GM19239 (cell line): ENCODE measurements at places on chromosomes 3 and 15.

- no peak for DNase-seq
These were observed 43.6 kb downstream of the RASA2 start for GRCh38 chr3:141530415-141530768.

- DNase-seq: no peak
These were observed 55.3 kb upstream of the LEKR1 start for GRCh38 chr3:156770699-156771414.

GRCh38 chr15:93217343-93217742, 128.3 kb upstream of the RGMA start:
- no peak for DNase-seq

DNA sequence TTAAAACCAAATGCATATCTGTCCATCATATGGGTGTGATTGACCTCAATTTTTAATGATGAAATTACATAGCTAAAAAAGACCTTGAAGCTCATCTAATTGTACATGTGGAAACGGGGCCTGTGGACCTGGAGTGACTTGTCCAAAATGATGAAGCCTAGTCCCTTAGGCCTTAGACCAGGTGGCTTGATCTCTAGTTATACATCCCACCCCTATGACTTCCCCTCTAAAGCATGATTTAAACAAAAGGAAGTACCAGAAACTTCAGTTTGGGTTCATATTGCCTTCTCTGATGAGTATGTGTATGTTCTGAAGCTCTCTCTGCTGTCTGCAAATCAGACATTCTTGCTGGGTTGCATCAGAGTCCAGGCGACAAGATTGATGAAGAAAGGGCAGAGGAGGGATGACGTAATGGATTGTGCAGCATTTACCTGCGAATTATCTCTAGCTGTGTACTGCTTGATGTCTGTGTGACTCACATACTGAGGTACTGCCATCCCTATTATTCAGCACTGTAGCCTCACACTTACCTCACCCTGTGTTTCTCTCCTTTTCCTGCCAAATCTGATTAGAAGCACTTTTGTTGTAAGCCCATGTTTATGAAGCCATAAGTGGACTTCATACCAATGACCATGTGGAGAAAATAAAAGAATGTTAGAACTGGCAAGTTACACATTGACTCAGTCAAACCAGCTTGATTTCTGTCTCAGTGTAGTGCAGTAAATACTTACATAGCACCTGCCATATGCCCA, 111.5 kb downstream of the FILIP1L start:
- DNase-seq: no peak

- peak; percentile 67 for DNase-seq
These were observed 34.3 kb downstream of the IRAK2 start for GRCh38 chr3:10198761-10199649.

GRCh38 chr15:88433046-88433685, 34.0 kb downstream of the MRPL46 start:
- no peak for DNase-seq

DNA sequence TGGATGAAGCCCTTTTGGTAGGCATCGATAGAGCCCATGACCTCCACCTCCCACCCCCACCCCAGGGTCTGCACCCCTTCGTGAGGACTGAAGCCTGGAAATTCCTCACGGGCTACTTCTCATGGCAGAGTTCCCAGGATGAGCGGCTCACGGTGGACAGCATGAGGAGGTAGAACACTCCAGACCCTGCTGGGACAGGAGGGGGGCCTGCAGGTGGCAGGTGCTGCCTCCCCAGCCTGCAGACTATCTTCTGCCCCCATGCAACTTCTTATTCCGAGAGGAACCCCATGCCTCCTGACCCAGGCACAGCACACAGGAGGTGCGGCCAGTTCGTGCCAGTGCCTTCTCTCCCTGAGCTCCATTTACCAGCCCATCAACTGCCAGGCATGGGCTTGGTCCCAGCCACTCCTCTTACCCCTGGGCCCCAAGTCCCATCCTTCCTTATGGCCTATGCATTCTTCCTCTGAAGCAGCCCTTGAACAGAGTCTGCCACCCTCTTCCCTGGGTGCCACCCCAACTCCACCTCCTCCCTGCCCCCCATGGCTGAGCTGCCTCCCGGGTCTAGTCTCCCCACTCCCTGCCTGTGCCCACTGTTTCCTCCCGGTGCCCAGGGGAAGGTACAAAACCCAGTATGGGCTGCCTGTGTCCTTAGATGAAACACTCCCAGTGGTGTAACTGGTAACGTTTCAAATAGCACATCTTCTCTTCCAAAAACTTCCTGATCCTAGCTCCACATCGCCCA, 8.4 kb downstream of the TBC1D21 start:
- no peak for DNase-seq

DNA sequence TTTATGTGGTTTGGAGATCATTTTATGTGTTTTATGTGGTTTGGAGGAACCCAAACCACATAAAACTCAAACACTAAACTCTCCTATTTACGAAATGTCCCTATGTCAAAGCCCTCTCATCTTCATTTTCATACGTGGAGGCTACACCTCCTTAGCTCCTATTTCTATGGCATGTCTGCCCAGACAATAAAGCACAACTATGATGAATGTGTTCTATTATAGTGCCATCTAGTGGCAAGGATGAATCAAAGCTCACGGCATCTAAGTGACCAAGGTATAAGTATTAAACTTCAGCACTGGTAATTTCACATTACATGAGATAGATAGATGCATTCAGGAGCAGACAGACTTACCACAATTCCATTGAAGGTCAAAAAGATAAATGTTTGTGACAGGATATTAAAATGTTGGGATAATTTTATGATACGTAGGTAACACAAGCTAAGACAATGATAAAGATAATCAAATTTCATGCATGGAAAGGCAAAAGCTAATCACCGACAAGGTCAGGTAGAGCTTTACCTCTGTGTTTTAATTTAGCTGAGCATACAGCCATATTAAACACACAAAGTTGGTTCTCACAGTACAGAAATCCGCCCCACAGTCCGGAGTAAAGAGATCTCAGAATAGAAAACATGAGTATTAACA, 130.6 kb upstream of the FHIT start:
- peak; percentile 30 for DNase-seq

GRCh38 chr3:138118612-138119422, 3.4 kb upstream of the DZIP1L start:
- peak; percentile 47 for DNase-seq

- peak; percentile 28 for DNase-seq
These were observed 620 bp downstream of the ABHD5 start for GRCh38 chr3:43691120-43691995.

DNA sequence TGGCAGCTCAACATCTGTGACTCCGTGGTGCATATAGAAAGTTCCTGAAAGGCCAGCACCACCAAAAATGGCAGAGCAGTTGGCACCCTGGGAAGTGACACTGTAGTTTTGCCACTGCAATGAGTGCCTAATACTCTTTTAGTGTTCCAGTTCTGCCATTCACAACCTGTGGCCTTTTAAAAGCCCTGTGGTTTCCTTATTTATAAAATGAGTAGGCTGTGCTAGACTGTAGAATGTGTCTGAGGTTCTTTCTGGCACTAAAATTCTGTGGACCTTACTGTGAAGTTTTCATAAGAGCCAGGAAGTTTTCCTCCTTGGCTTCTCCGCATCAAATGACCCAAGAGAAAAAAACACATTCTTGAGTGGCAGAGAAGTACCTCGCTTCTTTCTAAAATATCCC, 74.1 kb downstream of the MME start:
- no peak for DNase-seq

DNA sequence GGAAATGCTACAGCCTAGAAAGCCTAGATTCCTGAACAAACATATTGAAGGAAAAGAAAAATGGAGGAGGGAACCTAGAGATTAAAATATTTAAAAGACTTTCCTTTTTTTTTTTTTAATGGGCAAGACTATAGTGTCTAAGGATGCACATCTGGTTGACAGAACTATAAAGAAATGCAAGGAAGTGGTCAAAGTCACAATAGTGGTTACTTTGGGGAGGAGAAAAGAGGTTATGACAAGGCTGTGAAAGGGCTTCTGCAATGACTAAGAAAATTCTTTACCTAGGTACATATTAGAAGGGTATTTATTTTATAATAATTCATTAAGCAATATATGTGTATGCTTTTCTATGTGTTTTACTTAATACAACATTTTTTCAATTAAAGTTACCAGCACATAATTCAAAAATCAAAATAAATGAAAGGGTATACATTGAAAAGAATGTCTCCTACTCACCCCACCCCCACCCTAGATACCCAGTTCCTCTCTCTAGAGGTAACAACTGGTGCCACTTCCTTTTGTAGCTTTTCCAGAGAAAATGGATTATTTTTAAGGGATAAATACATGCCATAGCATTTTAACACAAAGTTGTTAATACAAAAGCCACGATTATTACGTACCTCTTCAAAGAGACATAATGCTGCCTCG, 70.1 kb downstream of the HERC1 start:
- DNase-seq: no peak

- DNase-seq: no peak
These were observed 36.7 kb downstream of the CEP63 start for GRCh38 chr3:134522541-134522940.

DNA sequence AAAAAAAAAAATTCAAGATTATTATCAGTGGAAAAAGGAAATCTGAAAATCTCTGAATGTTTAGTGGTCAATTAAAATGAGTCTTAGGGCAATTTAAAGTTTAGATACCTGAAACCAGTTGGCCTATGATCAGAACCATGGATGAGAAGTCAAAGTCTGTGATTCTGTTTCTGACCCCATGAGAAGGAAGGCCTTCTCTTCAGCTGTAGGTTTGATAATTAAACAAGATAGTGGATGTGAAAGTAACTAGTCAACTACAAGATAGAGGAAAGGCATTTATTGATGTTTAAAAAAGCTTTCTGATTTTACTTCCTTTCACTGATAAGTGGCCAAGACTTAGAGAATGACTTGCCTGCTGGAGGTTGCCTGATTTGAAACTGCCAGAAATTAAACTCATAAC, 8.7 kb downstream of the PLS1 start:
- no peak for DNase-seq

DNA sequence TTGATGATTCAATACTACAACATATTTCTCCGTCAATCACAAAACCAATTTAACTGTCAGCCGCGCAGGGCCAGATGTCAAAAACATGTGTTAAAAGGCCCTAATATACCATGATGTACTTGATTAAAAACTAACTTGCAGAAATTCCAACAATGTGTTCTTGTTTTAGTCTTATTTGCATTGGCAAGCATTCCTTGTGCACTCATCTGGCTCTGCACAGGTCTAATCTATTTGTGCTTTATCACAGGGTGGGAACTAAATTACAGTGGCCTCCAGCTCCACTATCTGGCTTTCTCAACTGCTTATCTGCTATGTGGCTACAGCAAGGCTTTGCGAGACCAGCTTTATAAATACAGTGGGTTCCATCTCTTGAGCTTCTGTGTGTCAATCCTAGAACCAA, 455.5 kb downstream of the ERC2 start:
- no peak for DNase-seq

DNA sequence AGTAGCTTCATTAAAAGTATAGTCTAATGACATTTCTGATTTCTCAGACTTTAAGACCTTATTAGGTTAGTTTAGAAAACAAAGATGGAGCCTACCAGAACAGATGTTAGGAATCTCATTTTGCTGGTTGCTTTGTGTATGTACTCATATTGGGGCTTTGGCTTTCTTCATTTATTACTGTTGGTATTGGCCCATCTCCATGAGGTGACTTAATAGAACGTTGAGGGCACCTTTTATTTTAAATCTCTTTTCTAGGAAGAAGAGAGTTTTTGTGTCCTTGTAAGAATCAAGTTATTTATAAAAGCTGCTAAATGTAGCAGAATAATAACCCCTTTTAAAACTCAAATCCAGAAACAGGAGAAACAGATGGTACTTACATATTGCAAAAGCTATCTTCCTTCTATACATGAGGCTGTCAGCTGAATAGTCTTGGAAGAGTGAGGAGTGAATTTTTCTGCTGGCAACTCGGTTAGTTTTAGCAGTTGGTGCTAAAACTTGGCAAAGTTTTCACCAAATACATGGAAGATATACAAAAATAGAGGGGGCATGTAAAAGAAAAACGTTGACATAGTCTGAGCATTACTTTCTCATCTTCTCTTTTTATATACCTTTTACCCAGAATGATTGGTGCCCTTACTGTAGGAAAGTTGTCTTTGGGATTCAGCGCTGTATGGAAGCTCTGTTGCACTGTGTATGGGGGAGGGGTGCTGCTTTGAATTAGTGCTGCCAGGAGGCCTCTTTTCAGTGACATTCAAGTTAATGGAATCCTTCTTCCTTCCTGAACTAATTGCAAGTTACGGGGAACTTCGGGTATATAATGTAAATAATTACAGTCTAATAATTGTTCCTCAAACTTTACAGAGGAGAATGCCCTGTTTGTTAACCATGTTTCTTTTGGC, 35.8 kb downstream of the CTNNB1 start:
- DNase-seq: no peak

DNA sequence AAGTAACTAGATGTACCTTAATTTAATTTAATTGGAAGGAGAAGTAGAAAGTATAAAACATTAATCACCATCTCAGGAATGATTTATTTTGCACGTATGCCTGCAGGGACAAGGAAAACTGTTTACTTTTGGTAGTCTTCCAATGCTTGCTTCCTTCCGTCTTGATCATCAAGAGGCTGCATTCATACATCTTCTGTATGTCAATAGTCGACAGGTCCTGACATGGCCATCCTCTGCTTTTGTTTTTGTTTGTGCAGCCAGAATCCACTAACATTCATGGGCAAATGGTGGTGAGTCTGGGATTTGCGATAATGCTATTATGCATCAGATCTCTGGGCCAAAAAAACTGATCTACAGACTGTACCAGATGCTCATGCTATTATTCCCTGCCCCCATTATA, 56.6 kb upstream of the ZPLD1 start:
- no peak for DNase-seq

GRCh38 chr3:9308298-9308990, 54.4 kb upstream of the THUMPD3 start:
- DNase-seq: no peak

GRCh38 chr3:170809007-170809974, 60.7 kb downstream of the RPL22L1 start:
- peak; percentile 14 for DNase-seq

- DNase-seq: no peak
These were observed 1.7 kb upstream of the FAM3D start for GRCh38 chr3:58668247-58668646.

GRCh38 chr3:113231391-113231790, 20.0 kb downstream of the BOC start:
- no peak for DNase-seq

DNA sequence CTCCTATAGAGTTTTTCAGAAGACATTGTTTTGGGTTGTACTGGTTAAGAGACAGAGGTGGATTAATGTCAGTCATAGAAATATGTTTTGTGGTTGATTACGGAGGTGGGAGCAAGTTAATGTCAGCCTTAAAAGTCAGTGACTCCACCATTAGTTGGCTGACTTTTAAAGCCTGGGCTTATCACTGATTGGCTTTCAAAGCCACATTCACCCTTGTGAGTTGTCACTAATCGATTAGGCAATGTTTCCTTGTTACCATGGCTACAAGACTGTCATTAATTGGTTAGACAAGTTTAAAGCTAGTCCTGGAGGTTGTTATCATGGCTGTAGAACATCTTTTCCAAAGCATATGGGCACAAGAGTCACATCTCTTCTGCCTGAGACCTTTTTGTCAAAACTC, 73.0 kb downstream of the NEO1 start:
- no peak for DNase-seq

GRCh38 chr15:85097725-85098124, 116.1 kb downstream of the PDE8A start:
- DNase-seq: no peak
